SJSA1 (cell line): ENCODE measurements at places on chromosomes 3 and 15. TPM values are rescaled to one million over a fixed set of nuclear protein-coding genes. Genes with fewer than 3 reads are reported as not detected.

The STAC gene
- 24.1 and 29.1 TPM in 2 replicates for total RNA-seq

DNA sequence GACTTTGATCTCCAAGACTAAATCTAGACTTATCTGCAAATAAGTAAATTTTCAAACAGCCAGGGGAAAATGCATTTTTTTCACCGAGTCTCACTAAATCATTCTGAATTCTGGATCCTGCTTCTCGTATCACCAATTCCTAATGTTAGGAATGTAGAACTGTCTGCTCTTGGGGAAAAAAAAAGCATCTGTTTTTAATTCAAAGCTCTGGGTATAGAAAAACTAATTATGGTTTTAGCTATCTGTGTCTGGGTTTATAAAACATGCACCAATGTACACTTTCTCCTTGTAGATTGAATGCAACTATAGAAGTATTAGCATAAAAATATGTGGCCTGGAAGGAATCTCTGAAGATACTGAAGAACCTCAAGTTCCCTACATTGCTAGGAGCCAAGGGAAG, 4.8 kb upstream of the CDAN1 start:
- peaks cover 12% of the 10 kb centered on the region for H3K4me1 ChIP-seq
- no peak for DNase-seq
- no peak overlapping the region for H3K27ac ChIP-seq

The STXBP5L gene
- 0.03 TPM in 1 of 2 replicates, not detected in the other for total RNA-seq

DNA sequence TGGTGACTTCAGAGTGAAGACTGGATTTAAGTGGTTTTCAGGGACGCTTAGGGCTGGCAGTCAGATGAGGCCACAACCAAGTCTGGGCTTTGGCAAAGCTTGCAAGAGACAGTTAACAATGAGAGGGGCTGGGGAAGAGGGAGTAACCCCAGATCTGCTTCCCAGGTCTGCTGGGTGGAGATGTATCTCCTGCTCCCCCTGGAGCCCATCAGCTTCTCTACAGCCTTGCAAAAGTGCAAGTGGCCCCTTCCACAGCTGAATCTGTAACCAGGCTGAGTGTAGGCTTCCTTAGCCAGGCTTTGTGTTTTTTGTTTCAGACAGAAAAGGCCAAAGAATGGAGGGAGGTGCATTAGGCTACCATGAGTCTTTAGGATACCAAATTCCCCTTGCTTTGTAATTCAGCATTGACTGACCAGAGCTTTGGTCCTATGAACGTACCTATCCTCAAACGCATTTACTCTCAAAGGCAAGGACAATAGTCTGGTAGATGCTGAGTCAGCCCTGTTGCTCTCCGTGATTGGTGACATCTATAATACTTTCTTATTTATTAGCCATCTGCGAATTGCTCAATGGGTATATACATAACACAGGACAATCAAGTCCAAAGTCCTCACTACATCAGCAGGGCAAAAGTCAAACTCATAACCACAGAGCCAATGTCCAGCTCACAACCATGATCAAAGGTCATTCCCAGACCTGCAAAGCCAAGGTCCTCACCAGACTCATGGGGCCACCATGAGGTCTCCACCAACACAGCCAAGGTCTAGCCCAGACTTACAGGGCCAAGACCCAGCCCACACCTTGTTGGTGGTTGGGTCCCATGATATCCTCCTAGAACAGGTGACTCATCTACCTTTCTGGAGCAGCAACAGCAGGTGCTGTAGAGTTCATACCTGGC, 17.1 kb downstream of the CCDC13 start:
- H3K27me3 ChIP-seq, result no peaks in the 10 kb centered on the region
- no peaks in the 10 kb centered on the region for H3K4me1 ChIP-seq
- peak; percentile 7 for DNase-seq
- no peak overlapping the region for H3K27ac ChIP-seq
- H3K4me3 ChIP-seq, result no peak overlapping the region

The RETNLB gene
- total RNA-seq, result not detected in 2 replicates

DNA sequence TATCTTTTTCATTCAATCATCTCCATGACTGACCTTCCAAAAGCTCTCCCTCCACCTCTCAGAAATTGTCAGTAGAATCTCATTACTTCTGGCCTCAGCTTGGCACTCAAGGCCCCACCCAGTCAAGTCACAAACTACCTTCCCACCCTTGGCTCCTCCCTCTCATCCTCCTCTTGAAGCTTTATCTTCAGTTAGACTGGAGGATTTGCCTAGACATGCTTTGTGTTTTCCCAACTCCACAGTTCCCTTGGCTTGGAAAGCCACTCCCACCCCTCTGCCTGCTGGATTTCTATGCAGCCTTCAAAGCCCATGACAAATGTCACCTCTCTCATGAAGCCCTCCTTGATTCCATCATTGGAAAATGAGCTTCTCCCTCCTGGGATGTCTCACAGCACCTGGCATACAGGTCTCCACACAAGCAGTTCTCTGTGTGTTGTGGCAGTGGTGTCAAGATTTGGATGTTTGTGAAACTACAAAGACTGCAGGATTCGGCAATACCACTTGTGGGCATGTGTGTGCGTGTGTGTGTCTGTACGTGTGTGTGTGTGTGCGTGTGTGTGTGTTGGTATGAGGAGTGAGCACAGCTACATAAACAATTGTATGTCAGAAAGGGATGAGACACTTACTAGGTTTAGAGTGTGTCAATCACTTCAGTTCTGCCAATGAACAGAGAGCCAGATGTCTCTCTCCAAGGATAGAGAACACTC, 45.3 kb upstream of the VPS8 start:
- no peak for DNase-seq
- no peak overlapping the region for H3K27ac ChIP-seq

The IGSF11 gene
- total RNA-seq, result 0.18 and 1.0 TPM in 2 replicates

DNA sequence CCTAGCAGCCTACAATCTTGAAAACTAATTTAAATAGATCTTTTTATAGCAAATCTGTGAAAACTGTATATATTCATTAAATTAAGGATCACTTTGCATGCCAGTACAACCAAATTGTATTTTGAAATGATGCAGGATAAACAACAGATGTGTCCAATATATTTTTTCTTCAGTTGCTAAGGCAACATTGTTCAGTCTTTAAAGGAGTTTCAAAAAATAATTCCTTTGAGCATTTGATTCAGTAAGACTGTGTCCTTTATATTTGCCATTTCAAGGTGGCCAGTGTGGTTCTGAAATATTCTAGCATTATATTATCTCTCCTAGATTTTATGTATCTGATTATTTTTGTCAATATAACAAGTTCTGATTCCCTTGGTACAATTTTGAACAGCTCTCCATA, 254.7 kb downstream of the PLOD2 start:
- H3K4me3 ChIP-seq, result no peak overlapping the region
- DNase-seq, result no peak
- H3K27ac ChIP-seq, result no peak overlapping the region
- no peaks in the 10 kb centered on the region for H3K27me3 ChIP-seq
- no peaks in the 10 kb centered on the region for H3K36me3 ChIP-seq
- no peaks in the 10 kb centered on the region for H3K4me1 ChIP-seq

- no peak overlapping the region for H3K4me3 ChIP-seq
- no peaks in the 10 kb centered on the region for H3K36me3 ChIP-seq
- no peak overlapping the region for H3K27ac ChIP-seq
- 0 out of 2 replicates have a peak, but pooled peaks cover 9% of the 10 kb centered on the region for H3K27me3 ChIP-seq
These were observed 24.8 kb upstream of the MEIS2 start for GRCh38 chr15:37125143-37125542.

DNA sequence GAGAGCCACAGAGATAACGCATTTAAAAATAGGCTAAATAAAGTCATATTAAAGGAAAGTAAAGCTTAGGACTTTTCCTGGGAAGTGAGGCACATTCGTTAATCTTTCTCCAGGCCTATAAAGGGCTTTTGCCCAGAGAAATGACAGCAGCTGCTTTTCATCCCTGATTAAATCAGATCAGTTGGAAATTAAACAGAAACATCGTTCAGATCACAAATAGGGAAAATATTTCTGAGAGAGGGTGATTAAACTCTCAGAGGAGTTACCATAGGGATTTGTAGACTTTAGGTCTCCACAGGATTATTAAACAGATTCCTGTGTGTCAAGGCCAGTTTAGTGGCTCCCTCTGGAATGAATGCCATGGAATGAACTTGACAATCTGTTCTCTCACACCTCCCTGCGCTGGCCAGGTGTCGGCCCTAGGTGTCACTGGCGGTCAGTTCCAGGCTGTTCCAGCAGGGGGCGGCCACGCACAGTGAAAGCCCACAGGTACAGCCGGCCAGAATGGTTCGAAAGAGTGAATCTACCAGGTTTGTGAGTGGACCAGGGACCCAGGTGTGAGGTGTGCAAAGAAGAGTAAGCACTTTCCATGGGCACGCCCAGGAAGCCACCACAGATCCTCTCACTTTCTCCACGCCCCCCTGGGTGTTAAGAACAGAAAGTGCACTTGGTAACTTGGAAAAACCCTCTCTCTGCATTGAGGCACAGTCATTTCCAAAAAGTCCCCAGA, 253.0 kb upstream of the RASGRP1 start:
- no peak overlapping the region for H3K27ac ChIP-seq
- peak; percentile 76 for DNase-seq
- peaks cover 6% of the 10 kb centered on the region for H3K4me1 ChIP-seq
- no peaks in the 10 kb centered on the region for H3K27me3 ChIP-seq

The SLC27A2 gene
- 0.13 TPM in 1 of 2 replicates, not detected in the other for total RNA-seq

The NCEH1 gene
- total RNA-seq, result 9.7 and 16.4 TPM in 2 replicates

DNA sequence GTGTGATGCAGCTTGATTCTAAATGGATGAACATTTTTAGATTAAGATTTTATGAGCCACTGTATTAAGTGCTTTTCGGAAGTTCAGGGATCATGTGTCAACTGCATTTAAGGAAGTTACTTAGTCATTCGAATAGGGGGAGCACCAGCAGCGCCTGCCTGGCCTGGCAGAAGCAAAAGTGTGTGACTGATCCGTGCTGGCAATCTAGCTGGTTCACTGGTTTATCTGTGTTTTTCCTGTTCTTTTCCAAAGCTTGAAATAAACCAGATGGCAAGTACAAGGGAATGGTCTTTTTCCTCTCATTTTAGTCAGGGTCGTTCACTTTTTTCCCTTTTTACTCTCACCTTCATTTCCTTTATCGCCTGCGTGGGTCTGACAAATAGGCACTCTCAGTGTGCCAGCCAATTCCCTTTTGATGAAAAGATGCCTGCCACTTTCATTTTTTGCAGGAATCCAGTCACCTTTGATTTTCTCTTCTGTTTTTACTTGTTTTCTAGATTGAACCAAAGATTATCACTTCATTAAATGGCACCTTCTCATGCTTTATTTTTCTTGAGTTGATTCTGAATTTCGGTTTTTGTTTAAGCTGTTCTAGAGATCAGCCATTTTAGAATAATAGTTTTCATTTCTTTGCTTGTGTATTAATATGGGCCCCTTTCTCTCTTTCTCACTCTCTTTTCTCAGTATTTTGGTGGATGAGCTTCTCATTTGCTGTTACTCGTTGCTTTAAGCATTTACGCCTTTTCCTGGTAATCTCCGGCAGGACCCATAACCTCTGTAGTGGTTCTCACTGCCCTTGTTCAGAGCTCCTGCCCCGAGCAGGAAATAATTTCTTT, 2.8 kb downstream of the ABHD2 start:
- peak overlapping the region; percentile 13; the same call in 1 of the 2 replicates for H3K27ac ChIP-seq
- H3K27me3 ChIP-seq, result no peaks in the 10 kb centered on the region
- no peak overlapping the region for H3K4me3 ChIP-seq
- peak; percentile 24 for DNase-seq
- H3K36me3 ChIP-seq, result peaks cover 14% of the 10 kb centered on the region
- H3K4me1 ChIP-seq, result peaks cover 31% of the 10 kb centered on the region

GRCh38 chr3:19598870-19599269, 335.1 kb downstream of the EFHB start:
- no peak overlapping the region for H3K4me3 ChIP-seq
- no peak overlapping the region for H3K27ac ChIP-seq
- H3K4me1 ChIP-seq, result no peaks in the 10 kb centered on the region
- H3K27me3 ChIP-seq, result no peaks in the 10 kb centered on the region
- no peak for DNase-seq

DNA sequence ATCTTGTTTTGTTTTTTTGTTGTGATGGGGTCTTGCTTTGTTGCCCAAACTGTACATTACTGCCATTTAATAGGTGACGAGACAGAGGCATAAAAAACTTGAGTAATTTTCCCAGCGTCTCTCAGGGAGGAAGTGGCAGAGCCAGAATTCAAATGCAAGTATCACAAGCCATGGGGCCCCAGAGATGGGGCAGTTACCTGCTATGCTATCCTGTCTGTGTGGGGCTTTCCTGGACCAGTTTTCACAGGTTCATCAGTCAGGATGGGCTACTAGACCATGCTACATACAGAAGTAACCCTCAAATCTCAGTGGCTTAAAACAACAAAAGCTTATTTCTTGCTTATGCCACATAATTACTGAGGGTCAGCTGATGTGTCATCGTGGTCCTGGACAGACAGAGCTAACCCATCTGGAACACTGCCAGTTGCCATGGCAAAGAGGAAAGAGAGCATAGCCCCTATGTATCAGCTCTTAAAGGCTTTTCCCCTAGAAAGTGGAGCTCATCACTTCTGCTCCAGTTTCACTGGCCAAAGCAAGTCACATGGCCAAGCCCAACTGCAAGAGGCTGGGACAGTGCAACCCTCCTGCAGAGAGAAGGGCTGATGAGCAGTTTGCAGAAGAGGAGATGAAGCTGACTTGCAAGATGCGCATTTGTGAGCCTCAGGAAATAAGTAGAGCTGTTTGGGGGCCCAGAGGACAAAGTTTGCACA, 31.7 kb upstream of the SYNM start:
- no peak overlapping the region for H3K4me3 ChIP-seq
- H3K36me3 ChIP-seq, result no peaks in the 10 kb centered on the region
- H3K27me3 ChIP-seq, result no peaks in the 10 kb centered on the region
- no peak overlapping the region for H3K27ac ChIP-seq
- DNase-seq, result no peak
- H3K4me1 ChIP-seq, result no peaks in the 10 kb centered on the region

GRCh38 chr3:127606086-127606805, 8.0 kb downstream of the MCM2 start:
- no peak for DNase-seq
- no peak overlapping the region for H3K4me3 ChIP-seq
- H3K4me1 ChIP-seq, result no peaks in the 10 kb centered on the region
- H3K27me3 ChIP-seq, result no peaks in the 10 kb centered on the region
- no peak overlapping the region for H3K27ac ChIP-seq
- H3K36me3 ChIP-seq, result peaks cover 77% of the 10 kb centered on the region

GRCh38 chr3:197335428-197336132, 37.2 kb upstream of the DLG1 start:
- H3K27ac ChIP-seq, result peak overlapping the region; percentile 62
- H3K27me3 ChIP-seq, result no peaks in the 10 kb centered on the region
- H3K4me1 ChIP-seq, result peaks cover 43% of the 10 kb centered on the region
- H3K36me3 ChIP-seq, result no peaks in the 10 kb centered on the region
- DNase-seq, result peak; percentile 70
